ENCODE measurements at places on chromosomes 6 and 20.

DNA sequence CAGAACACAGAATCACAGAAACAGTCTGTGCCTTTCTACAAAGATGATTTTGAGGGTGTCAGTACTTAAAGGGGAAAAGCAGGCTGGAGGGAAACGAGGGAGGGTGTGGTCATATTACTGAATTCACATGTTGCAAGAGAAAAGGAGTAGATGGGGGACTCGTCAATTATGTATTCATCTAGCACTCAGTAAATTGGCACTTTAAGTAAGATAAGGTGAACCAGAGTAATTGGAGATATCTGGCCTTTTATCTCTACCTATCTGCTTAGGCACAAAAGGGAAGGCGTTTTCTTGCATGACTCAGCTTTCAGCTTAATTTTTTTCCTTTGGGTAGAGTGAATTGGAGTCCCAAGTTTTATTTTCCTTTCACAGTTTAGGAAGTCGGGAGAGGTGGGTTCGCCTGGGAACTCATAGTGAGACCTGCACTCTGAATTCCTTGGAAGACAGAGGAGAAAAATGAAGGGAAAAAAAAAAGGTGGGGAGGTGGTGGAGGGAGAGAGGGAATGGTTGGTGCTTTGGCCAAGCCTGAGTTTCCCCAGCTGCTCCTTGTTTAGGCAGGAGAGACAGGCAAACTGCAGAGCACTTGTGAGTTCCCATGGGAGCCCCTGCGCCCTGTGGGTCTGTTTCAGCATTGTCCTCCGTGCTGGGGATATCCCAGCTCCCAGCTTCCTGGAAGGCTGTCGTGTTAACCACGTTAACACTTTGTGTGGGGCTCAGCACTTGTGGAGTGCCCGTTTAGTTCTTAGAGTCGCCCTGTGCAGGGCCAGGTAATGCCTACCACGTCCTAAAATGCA lies 19.7 kb upstream of the GTSF1L start:
- DNase-seq: no peak

- no peak for DNase-seq
Measured at GRCh38 chr6:149438855-149439254, 38.8 kb downstream of the SUMO4 start.

DNA sequence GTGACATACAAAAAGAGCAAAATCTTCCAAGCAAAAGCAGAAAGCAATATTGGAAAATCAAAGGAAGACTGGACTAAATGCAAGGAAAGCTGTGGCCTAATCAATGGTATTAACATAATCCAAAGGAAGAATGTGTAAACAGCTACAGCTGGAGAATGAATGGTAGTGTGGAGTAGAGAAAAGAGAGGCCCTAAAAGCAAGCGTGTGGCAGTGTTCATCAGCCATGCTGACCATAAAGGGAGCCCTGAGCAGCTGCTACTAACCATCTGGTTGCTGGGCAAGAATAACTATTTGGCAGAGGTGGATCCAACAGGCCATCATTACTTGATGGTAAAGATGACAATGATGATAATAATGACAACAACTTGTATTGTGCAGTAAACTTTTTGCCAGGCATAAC lies 148.5 kb upstream of the BEND6 start:
- no peak for DNase-seq

GRCh38 chr20:53914781-53915445 lies 155.5 kb downstream of the BCAS1 start:
- no peak for DNase-seq

- no peak for DNase-seq
Measured at GRCh38 chr20:63023936-63024571, 17.3 kb upstream of the BHLHE23 start.

- DNase-seq: peak; percentile 54
Measured at GRCh38 chr6:157227202-157228166, 95.8 kb downstream of the TMEM242 start.

DNA sequence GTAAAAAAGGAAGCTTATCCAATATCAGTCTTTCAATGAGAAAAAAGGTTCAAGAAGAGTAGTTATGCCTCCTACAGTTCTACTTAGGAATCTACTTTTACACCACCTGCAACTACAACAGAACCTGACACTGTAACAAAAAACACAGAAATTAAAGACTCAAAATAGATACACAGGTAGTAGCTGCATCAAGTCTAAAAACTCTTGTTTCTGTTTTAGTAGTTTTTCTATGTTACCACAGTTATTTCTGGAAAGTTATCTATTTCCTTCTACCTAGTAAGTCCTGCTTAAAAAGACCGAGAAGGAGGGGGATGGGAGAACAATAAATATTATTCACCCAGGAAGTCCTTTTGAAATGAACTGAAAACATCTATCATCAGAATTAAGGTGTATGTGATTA lies 52.5 kb downstream of the ATG5 start:
- no peak for DNase-seq
